ENCODE measurements at places on chromosomes 5 and 9.

DNA sequence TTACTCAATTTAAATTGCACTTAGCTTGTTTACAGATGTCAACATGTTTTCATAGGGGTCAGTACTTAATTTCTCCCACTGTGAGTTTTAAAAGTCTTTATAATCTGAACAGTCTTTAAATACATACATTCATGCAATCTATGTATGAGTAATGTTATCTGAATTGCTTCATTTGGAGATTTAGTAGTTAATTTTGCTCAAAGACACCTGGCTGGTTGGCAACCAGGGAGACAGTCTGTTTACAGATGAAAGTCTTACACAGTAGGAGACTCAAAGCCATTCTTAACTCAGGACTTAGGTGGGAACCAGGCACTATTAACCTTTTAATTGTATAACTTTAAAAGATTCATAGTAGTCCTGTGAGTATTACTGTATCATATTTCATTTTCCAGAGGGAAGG lies 29.3 kb downstream of the DAB2 start:
- DNase-seq, result no peak

- DNase-seq, result peak; percentile 42
Measured at GRCh38 chr5:143016777-143017516, 246.8 kb downstream of the ARHGAP26 start.

- DNase-seq, result peak; percentile 79
Measured at GRCh38 chr5:141084487-141084989, 9.9 kb upstream of the PCDHB2 start.

GRCh38 chr9:31486630-31487029 lies 897.8 kb upstream of the ACO1 start:
- DNase-seq, result no peak

GRCh38 chr5:146600376-146600775 lies 84.4 kb upstream of the GPR151 start:
- no peak for DNase-seq

GRCh38 chr9:126788046-126788445 lies 16.8 kb upstream of the ZBTB43 start:
- no peak for DNase-seq

GRCh38 chr5:126462239-126463014 lies 39.2 kb downstream of the GRAMD2B start:
- DNase-seq, result no peak

DNA sequence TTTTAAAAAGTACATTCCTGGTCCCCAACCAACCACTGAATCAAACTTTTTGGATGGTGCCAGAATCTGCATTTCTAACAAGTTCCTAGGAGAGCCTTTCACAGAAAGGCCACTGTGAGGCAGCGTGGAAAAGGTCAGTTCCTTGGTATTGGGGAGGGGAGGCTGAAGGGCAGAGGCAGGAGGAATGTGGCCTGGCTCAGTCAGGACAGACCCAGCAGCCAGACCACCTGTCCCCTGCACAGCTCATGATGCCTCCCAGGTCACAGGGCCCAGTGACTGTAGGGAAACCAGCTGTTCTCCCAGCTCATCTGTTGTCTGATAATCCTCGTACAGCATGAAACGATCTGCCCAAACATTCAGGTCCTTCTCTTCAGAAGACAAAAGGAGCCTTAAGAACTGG lies 132.9 kb downstream of the LHFPL2 start:
- DNase-seq, result no peak

DNA sequence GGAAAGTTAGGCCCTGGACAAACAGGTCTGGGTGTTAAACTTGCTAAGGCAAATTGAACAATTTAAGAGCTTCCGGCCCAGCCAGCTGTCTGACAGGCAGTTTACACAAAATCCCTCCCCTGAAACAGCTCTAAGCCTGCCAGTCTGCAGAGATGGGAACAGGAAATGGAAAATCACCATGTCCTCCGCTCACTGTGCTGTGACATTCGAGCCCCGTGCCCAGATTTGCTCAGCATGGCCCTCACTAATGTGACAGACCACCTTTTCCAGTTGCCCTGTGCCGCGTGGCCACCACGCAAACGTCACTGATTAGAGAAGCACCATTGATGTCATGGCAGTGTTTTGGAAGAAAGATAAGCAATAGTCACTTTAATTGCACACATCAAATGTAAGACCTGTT lies 41.0 kb downstream of the CCNJL start:
- DNase-seq, result peak; percentile 47

DNA sequence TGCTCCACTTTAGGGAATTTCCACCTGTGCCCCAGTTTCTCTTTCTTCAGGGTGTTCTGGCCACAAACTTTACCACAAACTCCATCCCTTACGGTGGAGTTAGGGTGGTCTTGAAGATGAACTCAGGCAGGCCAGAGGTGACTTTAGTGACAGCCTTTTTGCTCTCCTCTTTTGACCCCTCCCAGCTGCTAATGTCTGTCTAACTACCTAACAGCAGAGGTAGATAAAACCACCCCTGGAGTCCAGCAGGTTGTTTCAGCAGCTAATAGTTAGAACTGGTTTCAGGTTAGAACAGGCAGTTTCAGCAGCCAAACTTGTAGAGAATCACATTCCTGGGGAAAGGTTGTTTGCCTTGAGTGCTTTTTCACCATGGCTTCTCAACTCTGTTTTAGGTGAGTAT lies 971.3 kb upstream of the CDH18 start:
- DNase-seq, result no peak

DNA sequence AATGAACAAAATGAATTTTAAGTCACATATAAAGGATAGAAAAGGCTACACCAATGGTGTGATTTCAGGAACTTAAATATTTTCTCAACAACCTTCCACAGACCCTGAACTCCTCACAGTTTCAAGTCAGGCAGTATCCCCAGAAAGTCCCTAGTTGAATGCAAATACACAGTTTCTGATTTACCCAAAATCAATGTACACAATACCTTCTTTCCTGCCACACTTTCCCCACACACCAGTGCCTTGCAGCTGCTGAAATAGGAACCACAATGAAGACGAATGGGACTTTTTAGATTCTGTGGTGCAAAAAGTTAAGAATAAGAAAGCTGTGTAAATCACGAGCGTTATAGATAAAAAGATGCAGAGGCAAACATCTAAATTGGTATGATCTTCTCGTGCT lies 552.4 kb upstream of the MEF2C start:
- no peak for DNase-seq

GRCh38 chr9:129204840-129205239 lies 26.8 kb upstream of the IER5L start:
- no peak for DNase-seq

DNA sequence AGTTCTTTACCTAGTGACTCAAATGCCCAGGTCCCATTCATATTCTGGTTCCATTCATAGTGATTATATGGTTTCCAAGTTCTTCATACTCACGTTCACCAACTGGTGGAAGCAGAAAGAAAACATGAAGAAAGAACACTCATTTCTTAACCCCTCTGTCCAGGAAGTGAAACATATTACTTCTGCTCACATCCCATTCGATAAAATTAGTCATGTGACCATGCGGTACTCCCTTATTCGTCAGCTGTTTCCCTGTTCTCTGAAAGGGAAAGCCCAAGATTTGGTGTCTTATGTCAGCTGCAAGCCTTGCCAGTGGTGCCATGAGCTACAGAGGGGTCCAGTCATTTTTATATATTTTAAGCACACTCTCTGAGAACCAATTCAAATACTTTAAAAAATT lies 387.0 kb upstream of the DMAC1 start:
- no peak for DNase-seq

GRCh38 chr9:129674229-129674628 lies 8.8 kb downstream of the PRRX2 start:
- DNase-seq, result no peak

- peak; percentile 92 for DNase-seq
Measured at GRCh38 chr5:54651482-54652076, 134.0 kb downstream of the SNX18 start.

- no peak for DNase-seq
Measured at GRCh38 chr9:101567725-101568350, 26.9 kb downstream of the PPP3R2 start.

- DNase-seq, result no peak
Measured at GRCh38 chr5:37881359-37881758, 41.5 kb upstream of the GDNF start.

DNA sequence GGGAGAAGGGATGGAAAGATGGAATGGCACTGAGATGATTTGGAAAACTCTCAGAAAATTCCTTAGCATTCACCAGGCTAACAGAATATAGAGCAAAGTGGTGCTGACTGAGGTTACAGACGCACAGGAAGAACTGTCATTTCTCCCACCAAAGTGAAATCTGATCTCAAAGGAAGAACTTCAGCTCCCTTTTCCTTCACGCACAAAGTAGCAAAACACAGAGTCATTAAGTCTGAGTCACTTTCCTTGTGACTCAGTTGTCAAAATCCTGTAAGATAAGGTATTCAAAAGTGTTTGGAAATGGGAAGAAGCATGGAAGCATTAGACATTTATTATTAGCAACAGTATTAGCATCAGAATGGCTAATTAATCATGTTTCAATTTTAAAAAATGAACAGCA lies 11.7 kb downstream of the MPDZ start:
- DNase-seq, result no peak

- no peak for DNase-seq
Measured at GRCh38 chr5:125865166-125865815, 557.9 kb upstream of the GRAMD2B start.

GRCh38 chr5:55989860-55990259 lies 4.9 kb downstream of the IL6ST start:
- DNase-seq, result no peak

DNA sequence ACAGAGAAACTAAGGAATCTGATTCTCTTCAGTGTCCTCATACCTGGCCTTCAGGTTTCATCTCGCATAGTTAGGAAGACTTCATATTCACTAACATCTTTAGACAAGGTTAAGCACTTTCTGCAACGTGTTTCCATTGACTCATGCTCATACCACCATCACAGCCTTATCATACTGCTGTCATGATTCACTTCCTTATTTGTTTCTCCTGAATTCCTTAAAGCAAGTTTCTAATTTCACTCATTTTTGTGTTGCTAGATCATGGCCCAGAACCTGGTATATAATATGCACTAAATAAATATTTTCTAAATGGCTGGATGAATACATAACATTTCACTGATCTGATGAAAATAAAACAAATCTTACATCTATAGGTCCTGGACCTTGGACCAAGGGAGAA lies 472.9 kb downstream of the PRELID2 start:
- no peak for DNase-seq

- no peak for DNase-seq
Measured at GRCh38 chr5:150053713-150054392, 32.5 kb downstream of the CSF1R start.

DNA sequence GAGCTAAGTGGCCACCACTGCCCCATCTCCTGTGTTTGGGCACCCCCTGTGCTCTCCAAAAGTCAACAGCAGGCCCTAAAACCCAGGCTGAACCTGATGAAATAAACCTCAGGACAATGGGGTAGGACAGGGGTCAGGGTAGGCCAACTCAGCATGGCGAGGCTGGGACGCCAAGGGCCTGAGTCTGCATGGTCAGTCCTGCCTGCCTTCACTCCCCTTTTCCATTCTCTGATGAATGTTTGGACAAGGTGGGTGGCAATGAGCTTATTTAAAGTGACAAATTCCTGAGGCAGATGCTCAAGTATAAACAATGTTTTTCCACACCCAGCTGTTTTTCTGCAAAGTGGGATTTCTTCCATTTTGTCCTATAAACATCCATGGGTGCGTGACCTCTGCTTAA lies 47.2 kb upstream of the CXCL14 start:
- no peak for DNase-seq

- no peak for DNase-seq
Measured at GRCh38 chr9:14198047-14198840, 115.7 kb downstream of the NFIB start.

- no peak for DNase-seq
Measured at GRCh38 chr9:12604164-12604821, 88.9 kb upstream of the TYRP1 start.

DNA sequence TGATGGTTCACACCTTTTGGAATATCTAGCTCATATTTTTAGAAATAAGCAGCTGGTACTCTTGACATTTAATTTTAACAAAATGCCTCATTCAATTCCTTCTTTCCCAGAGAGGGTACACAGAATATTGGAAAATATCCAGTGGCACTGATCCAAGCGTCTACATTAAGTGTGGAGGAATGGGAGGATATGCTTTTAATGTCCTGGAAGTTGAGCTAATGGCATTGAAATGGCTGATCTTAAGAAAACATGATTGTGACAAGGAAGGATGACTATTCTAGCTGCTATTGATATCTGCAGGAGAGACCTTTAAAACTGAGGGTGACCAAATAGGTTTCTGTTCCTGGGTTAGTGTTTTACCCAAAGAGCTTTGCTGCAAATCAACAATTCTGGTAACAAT lies 30.0 kb downstream of the ZNF366 start:
- DNase-seq, result no peak

DNA sequence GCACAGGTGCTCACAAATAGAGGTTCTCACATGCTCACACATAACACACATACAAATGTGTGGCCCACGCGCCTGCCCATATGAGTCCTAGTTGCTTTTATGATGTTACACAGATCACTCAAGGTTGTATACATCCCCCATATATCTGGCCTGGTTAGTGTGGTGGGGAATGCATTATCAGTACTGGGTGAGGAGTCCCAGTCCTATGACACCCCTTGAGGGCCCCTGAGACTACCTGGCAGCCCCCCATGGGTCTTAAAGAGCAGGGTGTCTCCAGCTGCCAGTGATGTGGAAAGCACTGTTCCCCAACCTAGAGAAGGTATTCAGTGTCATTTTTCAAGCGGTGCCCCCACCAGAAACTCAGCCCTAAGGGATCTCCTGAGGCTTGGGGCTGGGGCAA lies 2.8 kb upstream of the HAND1 start:
- no peak for DNase-seq

GRCh38 chr9:78592811-78593210 lies 295.9 kb downstream of the PSAT1 start:
- no peak for DNase-seq

GRCh38 chr9:95598236-95598635 lies 81.5 kb upstream of the PTCH1 start:
- DNase-seq, result no peak

DNA sequence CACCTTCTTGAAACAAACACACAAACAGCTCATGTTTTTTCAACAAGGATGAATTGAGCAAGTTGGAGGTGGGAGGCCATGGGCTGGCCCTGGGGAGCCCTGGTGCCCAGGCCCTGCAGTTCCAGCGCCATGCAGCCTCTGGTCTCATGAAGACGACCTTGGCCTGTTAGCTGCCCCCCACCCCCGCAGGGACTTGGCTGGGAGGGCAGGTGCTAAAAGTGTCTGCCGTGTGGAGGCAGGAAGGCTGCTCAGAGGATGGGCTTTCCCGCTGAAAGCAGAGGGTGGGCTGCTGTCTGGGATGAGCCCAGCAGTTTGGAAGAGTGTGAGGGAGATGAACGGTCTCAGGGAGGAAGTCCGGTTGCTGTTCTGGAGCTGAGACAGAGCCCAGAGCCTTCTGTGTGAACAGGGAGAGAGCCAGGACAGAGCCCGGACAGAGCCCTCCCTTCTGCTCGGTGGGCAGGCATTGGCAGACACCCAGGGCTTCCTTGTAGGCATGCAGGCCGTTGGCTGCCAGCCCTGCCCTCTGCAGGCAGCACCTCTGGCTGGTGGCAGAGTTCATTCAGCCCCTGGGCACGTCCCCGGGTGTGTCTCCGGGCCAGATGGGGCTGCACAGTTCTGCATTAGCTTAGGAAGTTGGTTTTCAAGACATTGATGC lies 18.7 kb downstream of the ROPN1L start:
- peak; percentile 39 for DNase-seq
